Adrenal gland (tissue), 19 donors: ENCODE measurements at places on chromosomes 7 and 10. TPM values are rescaled to one million over a fixed set of nuclear protein-coding genes. Genes with fewer than 3 reads are reported as not detected.

Gene RGR
- total RNA-seq, result not detected

DNA sequence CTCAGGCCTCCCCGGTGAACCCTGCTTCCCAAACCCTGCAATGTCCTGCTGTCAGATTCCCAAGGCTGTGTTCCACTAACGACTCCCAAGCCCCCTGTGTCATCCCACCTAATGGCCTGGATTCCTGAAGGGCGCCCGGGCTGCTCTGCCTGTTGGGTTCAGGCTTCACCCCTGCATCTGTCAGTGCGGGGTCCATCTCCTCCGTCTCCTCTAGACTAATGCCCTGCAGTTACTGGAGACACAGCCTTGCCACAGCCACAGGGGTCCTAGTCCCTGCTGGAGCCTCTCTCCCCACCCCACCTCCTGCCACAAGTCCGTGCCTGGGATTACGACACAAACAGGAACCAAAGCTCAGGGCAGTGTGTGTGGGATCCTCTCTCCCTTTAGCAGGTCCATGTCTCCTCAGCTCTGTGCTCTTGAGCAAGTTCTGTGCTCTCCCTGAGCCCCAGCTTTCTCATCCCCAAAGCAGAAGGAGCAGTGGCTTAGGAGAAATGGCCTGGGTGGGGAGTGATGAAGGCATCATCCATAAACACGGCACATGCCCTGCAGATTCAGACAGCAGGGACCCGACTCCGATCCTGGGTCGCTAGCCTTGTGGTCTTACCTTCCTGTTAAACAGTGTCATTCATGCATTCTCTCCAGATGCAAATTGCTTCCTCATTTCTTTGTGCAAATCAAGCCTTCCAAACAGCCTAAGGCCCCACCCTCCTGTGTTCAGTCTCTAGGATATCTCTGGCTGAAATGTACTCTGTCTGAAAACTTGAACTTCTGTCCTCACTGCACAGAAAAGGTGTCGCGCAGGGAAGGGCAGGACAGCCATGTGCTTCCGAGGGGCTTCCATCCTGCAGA, 8.2 kb upstream of the RBP3 start:
- no peaks in the 10 kb centered on the region for H3K36me3 ChIP-seq
- H3K4me1 ChIP-seq, result no peaks in the 10 kb centered on the region
- no peak overlapping the region for H3K4me3 ChIP-seq
- H3K27ac ChIP-seq, result no peak overlapping the region

Gene NUTM2A
- 1.1 TPM for total RNA-seq

DNA sequence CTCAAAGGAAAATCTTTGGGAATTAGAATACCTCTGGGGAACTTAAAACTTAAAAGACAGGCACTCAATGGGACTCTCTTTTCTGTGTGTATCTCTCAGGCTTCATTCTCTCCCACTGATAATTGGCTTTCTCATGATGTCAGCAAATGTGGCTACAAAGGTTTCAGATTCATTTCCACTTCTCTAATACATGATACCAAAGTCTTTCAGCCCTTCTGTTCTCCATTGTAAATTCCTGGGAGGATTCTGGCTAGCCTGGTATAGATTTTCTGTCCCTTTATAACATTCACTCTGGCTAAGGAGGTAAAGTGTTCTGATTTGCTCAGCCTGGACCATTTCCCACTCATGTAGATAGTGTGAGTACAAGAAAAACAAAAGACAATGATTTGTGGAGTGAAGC, 606.2 kb downstream of the PCDH15 start:
- no peak overlapping the region for H3K27ac ChIP-seq
- no peak overlapping the region for H3K4me3 ChIP-seq
- DNase-seq, result no peak
- no peaks in the 10 kb centered on the region for H3K36me3 ChIP-seq
- H3K27me3 ChIP-seq, result no peaks in the 10 kb centered on the region

Gene SFTPA1
- total RNA-seq, result 0.81 TPM

DNA sequence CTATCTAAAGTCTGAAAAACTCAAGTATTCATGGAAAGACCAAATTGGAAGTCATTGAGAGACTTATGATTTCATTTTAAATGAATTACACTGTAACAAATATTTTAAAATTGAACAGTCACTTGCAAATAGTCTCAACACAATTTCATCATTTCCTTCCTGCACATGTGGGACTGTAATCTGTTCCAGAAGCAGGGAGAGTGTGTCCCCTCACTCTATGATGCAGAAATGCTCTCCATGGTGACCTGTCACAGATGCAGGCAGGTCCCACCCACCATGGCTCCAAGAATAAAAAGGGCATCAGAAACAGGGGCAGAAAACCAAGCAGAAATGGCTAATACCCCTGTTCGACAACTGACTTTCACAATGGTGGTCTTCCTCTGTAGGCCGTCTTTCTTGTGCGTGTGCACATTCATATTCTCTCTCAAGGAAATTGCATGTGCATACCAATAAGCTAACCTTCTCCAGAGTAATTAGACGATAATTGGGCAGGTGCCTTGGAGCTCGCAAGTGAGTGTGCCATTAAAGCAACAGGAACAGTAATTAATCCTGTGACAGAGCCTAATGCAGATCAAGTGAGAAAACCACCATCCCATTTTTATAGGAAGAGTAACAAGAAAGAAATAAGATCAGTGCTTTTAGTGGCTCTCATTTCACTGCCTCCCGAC, 170.9 kb downstream of the ZMYND11 start:
- no peak overlapping the region for H3K4me3 ChIP-seq
- peaks cover 13% of the 10 kb centered on the region for H3K4me1 ChIP-seq
- H3K27ac ChIP-seq, result no peak overlapping the region
- peaks cover 7% of the 10 kb centered on the region for H3K36me3 ChIP-seq

Gene PAX4
- not detected for total RNA-seq

Gene PAPOLB
- total RNA-seq, result not detected

- no peaks in the 10 kb centered on the region for H3K27me3 ChIP-seq
- DNase-seq, result no peak
- peaks cover 44% of the 10 kb centered on the region for H3K4me1 ChIP-seq
These were observed 115.6 kb downstream of the CDK6 start for GRCh38 chr7:92720604-92721350.

DNA sequence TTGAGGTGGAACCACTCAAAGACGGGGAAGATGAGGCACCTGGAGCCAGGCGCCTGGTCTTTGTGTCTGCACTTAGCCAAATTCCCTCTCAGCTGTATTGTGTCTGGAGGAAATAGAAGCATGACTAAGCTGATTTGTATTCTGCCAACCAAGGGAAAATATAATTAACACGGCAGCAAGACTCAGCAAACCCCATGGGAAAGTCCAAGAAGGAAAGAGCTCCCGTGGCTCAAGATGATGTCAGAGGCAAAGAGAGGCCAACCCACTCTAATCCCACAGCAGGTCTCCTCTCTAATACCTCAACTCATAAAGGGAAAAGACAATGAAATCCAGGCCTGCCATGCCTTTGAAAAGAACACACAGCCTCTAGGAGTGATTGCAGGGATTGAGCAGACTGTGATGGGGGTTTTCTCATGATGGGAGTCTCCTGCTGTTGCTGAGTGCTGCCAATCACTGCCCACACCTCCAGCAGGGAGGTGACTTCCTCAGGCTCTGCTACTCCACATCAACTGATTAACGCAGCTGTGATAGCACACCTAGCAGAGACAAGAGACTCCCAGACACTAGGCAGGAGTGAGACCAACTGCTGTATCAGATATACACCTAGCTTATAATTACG, 255.5 kb upstream of the C7orf33 start:
- H3K27me3 ChIP-seq, result peaks cover 29% of the 10 kb centered on the region
- no peak for DNase-seq
- H3K36me3 ChIP-seq, result no peaks in the 10 kb centered on the region
- no peak overlapping the region for H3K4me3 ChIP-seq
